Naive thymus-derived CD4-positive, alpha-beta T cell (primary cell): ENCODE measurements at places on chromosomes 16 and 17. TPM values are rescaled to one million over a fixed set of nuclear protein-coding genes. Genes with fewer than 3 reads are reported as not detected.

- no peak for DNase-seq
These were observed 1.2 kb upstream of the MAFG start for GRCh38 chr17:81928544-81929252.

DNA sequence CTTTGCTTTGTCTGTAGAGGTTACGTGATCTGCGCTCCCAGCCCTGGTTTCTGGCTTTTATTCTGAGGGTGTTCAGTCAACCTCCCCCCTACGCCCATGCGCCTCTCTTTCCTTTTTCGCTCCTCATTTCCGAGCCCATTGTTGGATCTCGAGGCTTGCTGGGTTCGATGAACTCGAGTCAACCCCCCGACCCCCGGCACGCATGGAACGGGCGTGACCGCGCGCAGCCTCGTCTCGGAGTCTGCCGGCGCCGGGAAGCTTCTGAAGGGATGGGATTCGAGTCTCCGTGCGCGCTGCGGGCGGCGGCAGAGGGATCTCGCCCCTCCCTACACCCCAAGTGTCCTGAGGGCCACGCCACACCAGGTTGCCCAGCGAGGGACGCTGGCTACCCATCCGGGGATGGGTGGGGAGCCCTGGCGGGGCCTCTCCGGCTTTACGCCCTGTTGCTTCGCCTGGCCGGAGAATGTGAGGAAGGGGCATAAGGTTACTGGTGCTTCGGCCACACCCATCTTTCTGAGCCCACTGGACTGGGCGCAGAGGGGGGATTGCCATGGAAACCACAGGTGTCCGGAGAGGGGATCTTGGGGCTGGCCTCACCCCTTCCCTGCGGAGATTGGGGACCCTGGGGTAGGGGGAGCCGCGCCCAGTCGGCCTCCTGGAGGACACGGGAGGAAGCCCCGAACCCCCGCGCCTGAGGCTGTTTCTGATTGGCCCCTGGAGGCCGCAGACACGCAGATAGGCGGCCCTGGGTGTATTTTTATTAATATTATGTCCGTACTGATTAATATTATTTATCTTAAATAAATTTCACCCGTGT is 1.8 kb downstream of the MAPT start:
- DNase-seq = no peak

DNA sequence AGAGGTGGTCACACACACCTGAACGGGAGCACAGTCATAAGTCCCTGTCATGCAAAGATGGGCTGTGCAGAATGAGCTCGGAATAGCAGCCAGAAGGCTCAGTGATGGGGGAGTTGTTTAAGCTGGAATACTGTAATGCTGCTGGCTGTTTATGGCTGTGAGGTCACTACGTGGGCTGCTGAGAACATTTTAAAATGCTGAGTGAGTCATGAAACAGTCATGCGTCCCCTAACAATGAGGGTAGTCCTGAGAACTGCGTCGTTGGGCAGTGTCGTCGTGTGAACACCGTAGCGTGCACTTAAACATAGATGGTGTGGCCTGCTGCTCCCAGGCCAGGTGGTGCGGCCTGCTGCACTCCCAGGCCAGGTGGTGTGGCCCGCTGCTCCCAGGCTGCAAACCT is 39.7 kb downstream of the TBCD start:
- no peak for DNase-seq

GRCh38 chr17:4950075-4950745 is 709 bp upstream of the ENO3 start:
- DNase-seq = no peak

GRCh38 chr17:78600181-78600721 is 23.1 kb upstream of the DNAH17 start:
- DNase-seq = no peak

DNA sequence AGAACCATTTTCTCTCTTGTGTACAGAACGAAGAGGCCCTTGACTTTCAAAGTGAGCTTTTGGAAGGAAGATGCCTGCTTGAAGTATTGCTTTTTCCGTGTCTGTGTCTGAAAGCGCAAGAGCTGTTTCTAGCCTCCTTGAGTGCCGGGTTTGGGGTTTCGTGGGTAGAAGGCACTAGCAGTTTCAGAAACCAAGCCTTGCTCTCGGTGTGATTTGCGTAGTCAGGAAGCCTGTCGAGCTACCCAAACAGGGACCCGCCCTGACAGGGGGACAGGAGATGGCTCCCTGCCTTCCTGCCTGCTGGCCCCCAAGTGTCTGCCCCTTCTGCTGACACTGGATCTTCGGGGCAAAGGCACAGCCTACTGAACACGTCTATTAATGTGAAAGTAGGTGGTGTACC is 322.0 kb downstream of the MAF start:
- DNase-seq = no peak

GRCh38 chr16:89319631-89319885 is 102.1 kb downstream of the ZNF778 start:
- DNase-seq = no peak

DNA sequence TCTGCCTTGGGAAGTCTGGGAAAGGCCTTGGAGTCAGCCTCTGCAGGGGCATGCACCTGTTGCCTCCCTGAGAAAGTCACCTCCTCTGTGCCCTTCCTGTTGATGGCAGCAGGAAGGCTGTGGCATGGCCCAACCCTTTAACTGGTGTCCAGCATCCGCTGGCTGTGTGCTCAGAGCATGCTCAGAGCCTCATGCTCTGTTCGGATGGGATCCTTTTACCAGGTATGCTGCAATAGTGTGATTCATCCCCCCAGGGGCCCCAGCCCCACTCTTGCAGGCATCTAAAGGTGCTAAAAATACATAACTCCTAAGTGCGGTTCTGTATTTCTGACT is 24.9 kb downstream of the KLHL36 start:
- DNase-seq = no peak

DNA sequence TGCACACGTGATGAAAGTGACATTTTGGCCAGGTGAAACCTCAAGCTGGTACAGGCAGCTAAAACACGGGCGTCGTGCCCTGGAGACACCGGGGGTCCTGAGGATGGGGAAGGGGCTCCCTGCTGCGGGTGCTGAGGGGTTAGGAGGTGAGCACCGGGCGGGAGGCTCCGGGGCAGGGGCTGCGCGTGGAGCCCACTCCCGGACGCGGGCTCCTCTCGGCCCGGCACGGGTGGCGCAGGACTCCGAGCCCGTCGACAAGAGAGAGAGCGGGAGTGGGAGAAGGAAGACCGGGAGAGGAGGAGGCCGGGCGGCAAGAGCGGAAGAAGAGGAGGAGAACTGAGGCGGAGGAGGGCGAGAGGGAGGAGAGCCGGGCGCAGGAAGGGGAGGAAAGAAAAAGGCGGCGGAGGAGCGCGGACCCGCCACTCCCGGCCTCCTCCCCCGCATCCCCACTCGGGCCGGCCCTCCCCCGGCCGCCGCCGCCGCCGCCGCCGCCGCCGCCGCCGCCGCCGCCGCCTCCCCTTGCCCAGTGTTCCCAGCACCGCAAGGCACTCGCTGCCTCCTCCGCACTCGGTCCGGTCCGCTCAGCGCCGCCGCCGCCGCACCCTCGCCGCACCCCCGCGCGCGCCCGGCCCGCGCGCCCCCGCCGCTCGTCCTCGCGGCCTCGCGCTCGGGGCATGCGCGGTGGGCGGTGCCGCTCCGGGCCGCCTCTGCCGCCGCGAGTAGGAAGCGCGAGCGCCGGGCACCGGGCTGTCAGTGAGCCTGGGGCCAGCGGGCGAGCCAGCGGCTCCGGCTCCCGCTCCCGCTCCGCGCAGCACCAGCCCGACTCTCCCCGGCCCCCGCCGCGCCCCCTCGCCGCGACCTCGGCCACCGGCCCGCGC is at the start of gene PRKCA:
PRKCA (plus strand) TSS at position 750 of the 878 bp plus-strand sequence.
- peak; percentile 79 for DNase-seq

DNA sequence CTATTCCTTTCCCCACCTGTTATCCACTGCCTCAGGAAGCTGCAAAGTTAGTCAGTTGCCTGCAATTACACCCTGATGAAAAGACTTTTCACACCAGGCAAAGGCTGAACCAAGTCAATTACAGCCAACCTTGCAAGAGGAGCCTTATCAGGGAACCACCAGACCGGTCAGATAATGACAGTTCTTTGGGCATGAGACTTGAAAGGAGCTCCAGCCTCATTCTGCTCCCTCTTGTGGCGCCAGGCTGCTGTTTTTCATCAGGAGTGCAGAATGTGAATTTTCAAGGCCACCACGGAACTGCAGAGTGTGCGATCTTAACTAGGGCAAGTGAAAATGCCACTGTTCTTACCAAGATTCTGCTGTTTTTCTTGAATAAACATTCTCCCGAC is 22.5 kb downstream of the DNAI2 start:
- DNase-seq = no peak

DNA sequence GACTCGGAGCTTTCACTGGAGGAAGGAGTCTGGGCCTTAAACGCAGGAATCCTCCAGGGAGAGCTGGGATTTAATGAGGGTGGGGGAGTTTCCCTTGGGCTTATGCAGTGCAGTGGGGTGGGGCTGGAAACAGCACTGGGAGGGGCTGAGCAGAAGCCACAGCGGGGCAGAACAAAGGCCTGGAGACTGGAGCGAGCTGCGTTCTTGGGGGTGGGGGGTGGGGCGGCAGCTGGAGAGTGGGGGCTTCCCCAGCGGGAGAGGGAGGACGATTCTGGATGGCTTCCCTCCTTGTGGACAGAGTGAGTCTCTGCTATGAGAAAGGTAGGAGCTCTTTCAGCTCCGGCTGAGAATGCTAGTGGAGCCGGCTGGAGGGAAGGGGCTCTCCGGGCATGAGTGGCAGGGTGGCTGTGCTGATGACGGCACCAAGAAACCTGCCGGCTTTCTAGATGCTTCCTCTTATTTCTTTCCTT is 406.0 kb downstream of the SEC14L1 start:
- no peak for DNase-seq

DNA sequence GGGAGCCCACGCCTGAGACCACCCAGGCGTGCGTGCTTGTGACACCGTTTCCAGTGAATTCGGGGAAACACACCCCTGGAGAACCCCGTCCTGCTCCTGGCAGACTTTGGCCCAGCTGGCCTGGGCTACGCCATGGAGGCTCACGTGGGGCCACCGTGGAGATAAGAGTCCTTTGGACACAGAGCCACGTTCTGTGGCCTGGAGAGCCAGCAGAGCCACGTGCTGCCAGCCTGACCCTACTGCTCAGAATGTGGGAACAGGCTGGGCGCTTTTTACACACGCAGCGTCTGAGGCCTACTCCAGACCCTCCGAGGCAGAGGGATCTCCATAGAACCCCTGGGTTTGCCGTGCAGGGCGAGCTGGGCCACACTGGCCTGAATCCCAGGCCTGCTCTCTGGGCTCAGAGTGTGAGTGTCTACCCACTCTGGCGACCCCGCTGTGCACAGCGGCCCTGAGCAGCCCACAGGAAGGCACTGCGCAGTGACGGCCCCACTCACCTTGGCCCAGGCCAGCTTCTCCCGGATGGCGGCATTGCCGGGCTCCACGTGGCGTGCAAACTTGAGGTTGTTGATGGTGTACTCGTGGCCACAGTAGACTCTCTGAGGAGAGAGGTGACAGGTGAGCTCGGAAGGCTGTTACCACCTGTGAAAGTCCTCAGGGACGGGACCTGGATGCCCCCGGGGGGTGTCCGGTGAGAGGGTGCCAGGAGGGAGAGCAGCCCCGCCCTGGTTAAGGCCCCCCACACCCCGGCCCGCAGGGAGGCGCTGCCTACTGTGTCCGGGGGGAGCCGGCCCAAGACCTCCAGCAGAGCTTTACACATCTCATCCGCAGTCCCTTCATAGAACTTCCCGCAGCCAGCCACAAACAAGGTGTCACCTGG is 10.0 kb downstream of the HAGH start:
- DNase-seq = no peak

The KLHL10 gene
- not detected for total RNA-seq

The NLK gene
- total RNA-seq = 16.3 and 18.0 TPM in 2 replicates

The RCVRN gene
- total RNA-seq = not detected

The GLP2R gene
- total RNA-seq = not detected in 2 replicates

The RAB26 gene
- total RNA-seq = not detected

The MEOX1 gene
- total RNA-seq = 0.98 TPM

The ZSCAN10 gene
- 0.22 TPM for total RNA-seq

The MYH13 gene
- not detected in 2 replicates for total RNA-seq

The RPGRIP1L gene
- total RNA-seq = 5.7 and 6.1 TPM in 2 replicates

The C16orf54 gene
- total RNA-seq = 63.4 and 63.9 TPM in 2 replicates
